ENCODE measurements at places on chromosomes 6 and 20.

DNA sequence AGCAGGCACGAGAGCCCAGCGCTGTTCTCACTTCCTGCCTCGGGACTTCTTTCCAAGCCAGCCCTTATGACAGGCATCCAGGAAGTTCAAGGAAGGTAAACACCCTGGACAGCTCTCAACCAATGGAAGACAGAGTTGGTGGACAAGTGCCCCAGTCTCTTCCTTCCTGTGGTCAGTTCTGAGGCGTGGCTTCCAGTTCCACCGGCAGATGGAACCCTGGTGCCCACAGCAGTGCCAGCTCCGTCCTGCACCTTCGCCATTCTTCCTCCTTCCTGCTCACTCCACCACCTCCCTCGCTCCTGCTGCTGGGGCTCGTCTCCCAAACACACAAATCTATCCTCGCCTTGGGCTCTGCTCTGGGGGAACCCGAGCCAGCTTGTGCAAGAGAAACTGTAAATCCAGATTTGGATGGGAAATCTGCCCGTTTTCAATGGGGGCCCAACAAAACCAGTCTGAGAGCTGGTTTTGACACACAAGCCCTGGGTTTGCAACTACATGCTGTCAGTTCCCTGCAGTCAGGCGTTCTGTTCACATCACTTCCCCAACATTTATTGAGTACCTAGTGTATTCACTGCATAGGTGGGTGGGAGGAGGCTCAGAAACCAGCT is 162.7 kb downstream of the GRM4 start:
- no peak for DNase-seq

DNA sequence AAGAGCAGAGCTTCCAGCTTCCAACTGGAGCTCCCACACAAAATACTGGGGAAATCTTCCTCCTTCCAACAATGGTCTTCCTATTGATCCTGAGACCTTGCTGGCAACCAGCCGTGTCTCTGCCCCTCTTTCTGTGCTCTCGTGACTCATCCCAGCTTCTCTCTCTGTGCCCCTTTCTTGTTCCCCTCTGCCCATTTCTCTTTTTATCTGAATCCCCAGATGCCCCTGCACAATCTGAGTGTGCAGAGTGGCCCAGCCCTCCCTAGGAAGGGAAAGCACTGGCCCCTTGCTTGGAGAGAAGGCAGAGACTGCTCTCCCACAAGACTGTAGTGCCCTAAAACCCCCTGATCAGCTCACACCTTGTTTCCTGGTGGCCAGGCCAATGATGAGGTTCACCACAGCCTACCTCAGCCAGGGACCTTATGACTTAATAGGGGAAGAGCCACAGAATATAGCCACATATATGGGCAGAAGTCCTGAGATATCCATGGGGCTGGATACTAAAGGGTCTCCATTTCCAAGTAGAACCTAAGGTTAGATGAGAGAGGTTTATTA is 23.1 kb upstream of the MAS1L start:
- DNase-seq, result no peak

DNA sequence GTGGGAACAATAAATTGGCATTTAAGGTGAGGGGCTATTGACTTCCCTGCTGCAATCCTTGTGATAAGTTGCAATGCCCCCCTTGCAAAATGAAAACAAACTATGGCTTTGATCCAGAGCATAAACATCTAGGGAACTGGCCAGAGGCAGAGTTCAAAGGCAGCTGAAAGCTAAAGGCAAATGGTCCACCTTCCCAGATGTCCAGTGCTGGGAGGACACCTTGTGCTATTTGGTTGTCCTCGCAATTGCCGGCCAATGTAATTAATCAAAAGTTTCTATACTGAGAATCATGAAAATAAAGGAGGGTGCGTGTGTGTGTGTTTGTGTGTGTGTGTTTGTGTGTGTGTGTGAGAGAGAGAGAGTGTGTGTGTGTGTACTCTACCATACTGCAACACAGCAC is 337.4 kb downstream of the CBLN4 start:
- DNase-seq, result no peak

GRCh38 chr6:159039885-159040258 is 4.9 kb downstream of the TAGAP start:
- no peak for DNase-seq

- DNase-seq, result no peak
Measured at GRCh38 chr20:745683-746301, 22.5 kb downstream of the SLC52A3 start.

All from T-helper 17 cell (primary cell).